Hepatocyte (in vitro differentiated cells): ENCODE measurements at places on chromosomes 12 and 14.

GRCh38 chr12:132359971-132360370 is 30.6 kb upstream of the GALNT9 start:
- DNase-seq: no peak

DNA sequence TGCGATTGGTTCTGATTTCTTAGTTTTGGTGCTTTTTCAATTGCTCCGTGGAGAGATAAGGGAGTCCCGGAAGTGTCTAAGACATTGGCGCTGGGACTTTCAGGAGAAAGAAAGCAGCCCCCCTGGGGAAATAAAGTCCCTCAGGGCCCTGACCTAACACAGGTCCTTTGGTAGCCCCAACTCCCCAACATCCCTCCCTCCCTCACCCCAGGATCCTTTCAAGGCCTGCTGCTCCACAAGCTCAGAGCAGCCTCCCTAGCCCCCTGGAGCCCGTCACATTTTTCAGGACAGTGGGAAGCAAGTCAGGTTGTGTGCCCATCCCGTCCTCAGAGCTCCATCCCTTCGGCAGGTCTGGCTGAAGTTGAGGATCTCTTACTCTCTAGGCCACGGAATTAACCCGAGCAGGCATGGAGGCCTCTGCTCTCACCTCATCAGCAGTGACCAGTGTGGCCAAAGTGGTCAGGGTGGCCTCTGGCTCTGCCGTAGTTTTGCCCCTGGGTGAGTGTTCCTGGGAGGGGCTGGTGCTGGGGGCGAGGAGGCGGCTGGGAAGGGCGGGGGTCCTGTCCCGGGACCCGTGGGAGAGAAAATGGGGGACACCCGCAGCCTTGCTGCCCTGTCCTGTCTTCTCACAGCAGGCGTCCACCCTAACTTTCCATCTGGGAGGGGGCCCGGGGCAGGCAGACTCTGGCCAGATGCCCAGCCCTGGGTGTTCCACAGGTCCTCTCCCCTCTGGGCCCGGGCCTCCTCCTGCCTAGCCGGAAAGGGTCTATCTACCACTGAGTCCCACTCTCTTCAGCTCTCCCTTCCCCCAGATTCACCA is 950 bp downstream of the IFI27 start:
- no peak for DNase-seq

DNA sequence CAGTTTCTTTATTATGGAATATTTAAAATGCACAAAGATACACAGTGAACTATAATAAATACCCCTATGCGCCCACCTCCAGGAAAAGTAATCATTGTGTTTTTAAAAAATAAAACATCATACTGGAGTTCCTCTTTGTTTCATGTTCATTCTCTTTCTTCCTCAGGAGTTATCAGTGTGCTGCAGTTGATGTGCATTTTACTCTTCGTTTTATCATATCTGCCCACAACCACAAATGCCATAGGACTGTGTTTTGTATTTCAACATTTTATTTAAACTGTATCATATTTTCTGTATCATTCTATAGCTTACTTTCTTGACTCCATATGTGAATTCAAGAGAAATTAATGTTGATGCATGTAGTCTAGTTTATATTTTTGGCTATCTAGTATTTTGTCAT is 53.9 kb downstream of the TSHR start:
- no peak for DNase-seq

GRCh38 chr12:112025808-112026375 is 12.7 kb downstream of the ERP29 start:
- DNase-seq: no peak

- peak; percentile 46 for DNase-seq
Measured at GRCh38 chr14:68397822-68398221, 395.0 kb downstream of the ZFP36L1 start.

GRCh38 chr14:77003960-77004710 is 24.4 kb downstream of the IRF2BPL start:
- peak; percentile 78 for DNase-seq

DNA sequence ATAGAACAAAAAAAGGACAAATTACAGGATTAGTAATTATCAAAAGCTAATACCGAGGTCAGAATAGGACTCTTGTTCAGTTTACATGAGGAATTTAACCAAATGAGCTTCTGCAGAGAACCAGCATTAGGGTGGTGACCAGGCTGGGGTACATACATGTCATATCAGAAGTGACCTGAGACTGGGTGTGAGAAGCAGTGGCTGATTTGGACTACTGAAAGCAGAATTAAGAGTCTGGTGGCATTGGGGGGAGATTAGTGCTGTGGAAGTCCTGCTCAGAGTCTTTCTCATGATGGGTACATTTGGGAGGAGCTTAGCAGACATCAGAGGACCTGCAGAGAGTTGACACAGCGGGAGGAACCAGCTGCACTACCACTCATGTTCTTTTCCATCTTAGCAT is 21.7 kb downstream of the TRAF3 start:
- no peak for DNase-seq

DNA sequence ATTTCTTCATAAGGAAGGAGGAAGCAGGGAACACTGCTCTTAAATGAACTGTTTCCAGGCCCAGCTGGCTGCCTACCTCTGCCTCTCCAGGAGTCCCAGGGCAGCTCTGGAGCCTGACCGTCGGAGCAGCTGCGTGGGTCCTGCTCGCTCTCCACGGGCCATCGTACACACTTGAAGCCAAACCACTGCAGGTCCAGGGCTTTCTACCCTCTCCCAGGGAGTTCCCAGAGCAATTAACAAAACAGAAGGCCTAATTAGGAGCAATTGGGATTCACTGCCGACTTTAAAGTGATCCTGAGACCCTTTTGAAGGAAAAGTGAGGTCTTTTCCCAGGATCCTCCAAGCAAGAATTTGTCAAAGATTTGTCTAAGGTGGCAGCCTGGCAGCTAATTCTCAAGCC is 76.9 kb downstream of the OTX2 start:
- no peak for DNase-seq

GRCh38 chr14:54580933-54581332 is 14.0 kb downstream of the SAMD4A start:
- no peak for DNase-seq

DNA sequence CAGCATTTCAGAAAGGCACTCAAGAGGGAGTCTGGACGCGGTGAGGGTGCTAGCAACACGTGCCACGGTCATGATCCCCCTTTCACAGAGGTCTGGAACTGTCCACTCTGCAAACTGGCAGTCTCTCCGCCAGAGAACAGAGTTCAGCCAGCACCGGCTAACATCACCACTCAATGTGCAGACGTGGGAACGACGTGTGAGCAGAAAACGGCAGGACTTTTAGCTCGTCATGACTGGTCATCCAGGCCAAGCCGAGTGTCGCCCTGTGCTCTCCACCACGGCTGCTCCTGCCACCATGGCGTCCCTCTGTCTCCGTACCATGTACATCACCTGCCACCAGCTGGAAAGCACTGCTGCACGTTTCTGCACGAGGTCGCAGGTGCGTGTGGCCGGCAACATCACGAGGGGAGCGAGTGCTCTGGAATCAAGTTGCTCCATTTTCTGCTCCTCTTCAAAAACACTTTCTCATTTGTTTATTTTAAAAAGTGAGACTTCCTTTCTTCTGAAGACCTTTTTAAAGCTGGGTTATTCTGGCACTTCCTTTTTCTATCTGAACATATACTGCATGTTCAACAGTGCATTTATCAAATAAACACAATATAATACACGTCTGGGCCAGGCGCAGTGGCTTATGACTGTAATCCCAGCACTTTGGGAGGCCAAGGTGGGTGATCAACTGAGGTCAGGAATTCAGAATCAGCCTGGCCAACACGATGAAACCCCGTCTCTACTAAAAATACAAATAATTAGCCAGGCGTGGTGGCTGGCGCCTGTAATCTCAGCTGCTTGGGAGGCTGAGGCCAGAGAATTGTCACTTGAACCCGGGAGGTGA is 28.0 kb downstream of the SLC15A4 start:
- no peak for DNase-seq

- DNase-seq: no peak
Measured at GRCh38 chr12:31020385-31021166, 53.1 kb upstream of the DDX11 start.

- no peak for DNase-seq
Measured at GRCh38 chr12:117261247-117261646, 71.0 kb upstream of the FBXO21 start.

GRCh38 chr14:92099802-92100201 is 6.6 kb downstream of the ATXN3 start:
- DNase-seq: no peak

- no peak for DNase-seq
Measured at GRCh38 chr12:9725213-9725870, 7.6 kb downstream of the CLECL1 start.

DNA sequence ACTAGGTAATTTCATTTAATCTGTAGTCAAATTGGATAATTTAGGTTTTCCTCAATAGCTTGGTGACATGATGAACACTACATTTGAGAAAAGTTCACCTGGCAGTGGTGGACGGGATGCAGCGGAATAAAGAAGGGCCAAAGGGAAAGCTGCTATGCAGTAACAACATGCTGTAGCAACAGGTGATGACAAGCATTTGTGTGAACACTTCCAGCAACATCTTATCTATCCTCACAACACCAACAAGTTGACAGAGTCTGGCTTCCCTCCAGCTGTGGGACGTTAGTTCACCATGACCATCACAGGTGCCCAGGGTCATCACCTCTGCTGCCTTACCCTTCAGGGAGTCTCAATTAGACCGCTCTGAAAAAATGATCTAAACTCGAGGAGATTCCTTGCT is 8.3 kb downstream of the DBX2 start:
- no peak for DNase-seq

GRCh38 chr12:8052679-8053078 is 13.5 kb downstream of the C3AR1 start:
- no peak for DNase-seq

DNA sequence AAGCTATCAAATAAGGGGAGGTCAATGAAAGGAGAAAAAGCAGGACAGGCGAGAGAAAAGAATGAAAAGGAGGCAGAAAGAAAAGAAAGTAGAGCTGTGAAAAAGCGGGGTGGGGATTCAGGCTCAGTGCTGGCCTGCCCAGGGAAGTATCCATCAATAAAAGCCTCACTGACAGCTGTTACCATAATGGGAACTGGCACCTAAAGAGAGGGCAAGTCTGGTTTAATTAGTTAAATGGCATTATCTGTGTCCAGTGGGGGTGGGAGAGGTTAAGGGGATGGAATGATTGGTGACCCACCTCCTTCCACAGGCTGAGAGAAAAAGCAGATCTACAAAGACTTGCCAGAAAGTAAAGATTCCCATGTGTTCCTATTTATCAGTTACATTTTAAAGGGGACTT is 7.4 kb downstream of the SALL2 start:
- no peak for DNase-seq

DNA sequence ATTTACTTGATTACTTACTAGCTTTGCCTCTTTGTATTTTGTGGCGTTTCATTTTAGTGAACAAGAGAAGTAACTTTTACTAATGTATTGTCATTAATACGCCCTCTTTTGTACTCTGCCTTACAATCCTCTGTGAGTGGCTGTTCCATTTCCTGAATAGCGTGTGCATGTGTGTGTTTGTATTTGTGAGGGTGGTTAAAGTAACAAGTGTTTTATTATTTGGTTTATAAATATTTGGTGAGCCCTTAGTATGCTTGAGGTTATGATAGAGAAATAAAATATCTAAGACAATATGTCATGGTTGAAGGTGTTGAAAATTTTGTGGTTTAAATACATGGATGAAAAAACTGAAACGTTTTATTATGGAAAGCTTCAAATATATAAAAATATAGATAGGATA is 71.7 kb upstream of the REP15 start:
- DNase-seq: no peak

GRCh38 chr12:65168681-65169319 is 583 bp upstream of the LEMD3 start:
- DNase-seq: no peak

DNA sequence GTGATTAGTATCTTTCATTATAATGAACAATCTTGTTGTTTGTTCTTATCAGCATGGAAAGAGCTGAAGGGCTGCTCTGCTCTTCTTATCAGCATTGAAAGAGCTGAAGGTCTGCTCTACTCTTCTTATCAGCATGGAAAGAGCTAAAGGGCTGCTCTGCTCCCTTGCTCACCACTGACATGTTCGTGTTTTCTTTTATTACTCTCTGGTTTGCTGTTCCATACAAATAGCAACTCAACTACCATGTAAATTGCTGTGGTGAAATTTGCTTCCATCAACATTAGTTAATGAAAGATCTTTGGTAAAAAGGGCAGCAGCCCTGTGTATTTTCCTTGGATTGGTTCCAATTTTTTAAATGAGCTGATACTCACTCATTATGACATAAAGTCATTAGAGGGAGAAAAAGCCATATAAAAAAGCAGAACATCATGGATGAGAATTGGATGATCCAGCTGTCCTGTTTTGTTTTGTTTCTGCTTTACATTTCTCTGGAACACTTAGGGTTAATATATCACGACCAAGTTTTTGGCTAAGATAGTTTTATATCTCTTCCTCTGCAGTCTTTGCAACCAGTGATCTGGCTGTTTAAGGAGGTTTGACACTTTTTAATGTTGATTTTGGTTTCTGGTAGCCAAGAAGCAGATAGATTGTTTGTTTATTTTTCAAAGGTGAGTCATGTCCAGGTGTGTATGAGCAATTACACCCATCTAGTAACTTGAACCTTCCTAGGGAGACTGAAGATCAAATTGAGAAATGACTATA is 356.6 kb downstream of the CEP128 start:
- peak; percentile 35 for DNase-seq
